ENCODE measurements at places on chromosomes 1 and 21.

GRCh38 chr1:236222632-236223031 is 59.1 kb downstream of the ERO1B start:
- no peak for DNase-seq

DNA sequence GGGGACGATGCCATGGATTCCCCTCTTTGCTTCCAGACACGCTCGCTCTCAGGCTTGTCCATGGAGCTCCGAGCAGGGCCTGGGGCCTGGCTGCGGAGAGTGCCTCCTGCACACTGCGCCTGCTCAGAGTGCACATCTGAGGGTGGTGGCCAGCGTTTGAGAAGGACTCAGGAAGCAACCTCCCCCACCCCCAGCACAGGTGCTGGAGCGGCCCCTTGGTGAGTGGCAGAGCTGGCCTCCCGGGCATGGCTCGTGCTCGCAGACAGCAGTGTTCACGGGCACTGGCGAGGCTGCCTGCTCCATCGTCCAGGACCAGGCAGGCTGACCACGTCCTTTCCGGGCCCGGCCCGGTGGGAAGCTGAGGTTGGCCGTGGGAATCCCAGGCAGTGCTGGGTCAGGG is 2.8 kb downstream of the SPATC1L start:
- DNase-seq = no peak

DNA sequence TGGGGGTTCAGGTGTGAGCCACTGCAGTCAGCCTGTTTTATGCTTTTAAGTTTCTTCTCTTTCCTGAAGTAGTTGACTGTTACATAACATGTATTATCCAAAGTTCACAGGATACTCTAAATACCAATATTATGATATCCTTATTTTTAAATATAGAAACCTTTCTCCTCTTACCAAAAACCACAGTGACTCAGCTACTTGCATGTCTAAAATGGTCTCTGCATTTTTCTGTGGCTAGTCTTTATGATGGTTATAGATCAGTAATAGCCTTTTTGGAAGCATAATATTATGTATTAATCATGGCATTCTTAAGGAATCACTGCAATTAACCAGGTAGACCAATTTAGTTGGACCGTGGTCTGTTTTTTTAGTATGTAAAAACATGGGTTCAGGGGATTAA is 210.8 kb upstream of the CACYBP start:
- peak; percentile 87 for DNase-seq

- no peak for DNase-seq
Observed at GRCh38 chr1:203677771-203678170, 51.1 kb downstream of the ATP2B4 start.

GRCh38 chr1:65151641-65152040 is 3.6 kb downstream of the AK4 start:
- no peak for DNase-seq

Measured in IMR-90 (cell line).